Stimulated activated CD8-positive, alpha-beta memory T cell treated with anti-CD3 and anti-CD28 coated beads, Interleukin-15, amount 100 ng/mL, for 24 hours (primary cell): ENCODE measurements at places on chromosomes 4 and X.

- DNase-seq = no peak
Observed at GRCh38 chr4:140888054-140888453, 131.9 kb upstream of the TBC1D9 start.

GRCh38 chr4:7255488-7255881, 63.1 kb downstream of the SORCS2 start:
- no peak for DNase-seq

GRCh38 chr4:3341760-3342159, 48.9 kb downstream of the RGS12 start:
- DNase-seq = no peak

- DNase-seq = no peak
Observed at GRCh38 chrX:84363663-84364062, 138.6 kb downstream of the HDX start.

GRCh38 chr4:66653937-66654336, 891.4 kb downstream of the CENPC start:
- DNase-seq = no peak

DNA sequence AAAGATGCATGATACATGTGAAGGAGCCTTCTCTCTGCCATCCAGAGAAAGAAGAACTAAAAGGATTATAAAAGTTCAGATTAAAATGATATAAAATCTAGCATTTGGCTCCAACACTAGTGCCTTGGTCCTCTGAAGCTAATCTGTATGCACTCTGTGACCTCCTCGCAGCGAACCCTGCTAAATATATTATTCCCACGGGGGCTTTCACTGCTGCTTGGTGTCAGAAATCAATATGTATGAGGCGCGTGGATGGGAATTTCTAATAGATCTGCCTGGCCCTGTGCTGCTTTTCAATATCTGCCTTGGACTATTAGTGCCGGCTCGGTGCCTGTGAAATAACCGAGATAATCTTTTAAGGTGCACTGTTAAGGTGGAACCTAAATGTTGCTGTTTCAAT, 69.7 kb downstream of the CXXC4 start:
- DNase-seq = no peak

DNA sequence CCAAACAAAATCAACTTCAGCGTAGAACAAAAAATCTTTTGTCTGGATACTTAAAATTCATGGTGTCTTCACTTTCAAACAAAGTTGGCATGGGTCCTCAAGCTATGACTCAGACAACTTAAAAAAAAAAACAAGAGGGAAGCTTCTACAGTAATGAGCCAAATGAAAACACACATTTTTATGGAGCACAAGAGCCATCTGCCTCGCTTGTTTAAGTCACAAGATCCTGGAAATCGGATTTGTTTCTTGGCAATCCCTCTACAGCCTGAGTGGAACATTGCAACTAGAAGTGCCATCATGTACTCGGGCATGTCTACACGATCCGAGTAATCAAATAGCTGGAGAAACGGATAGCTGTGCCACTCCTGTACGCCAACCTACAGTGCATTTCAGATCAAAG, 22.6 kb downstream of the LAMP2 start:
- no peak for DNase-seq

GRCh38 chr4:58247792-58248191, 1137.6 kb upstream of the IGFBP7 start:
- no peak for DNase-seq

DNA sequence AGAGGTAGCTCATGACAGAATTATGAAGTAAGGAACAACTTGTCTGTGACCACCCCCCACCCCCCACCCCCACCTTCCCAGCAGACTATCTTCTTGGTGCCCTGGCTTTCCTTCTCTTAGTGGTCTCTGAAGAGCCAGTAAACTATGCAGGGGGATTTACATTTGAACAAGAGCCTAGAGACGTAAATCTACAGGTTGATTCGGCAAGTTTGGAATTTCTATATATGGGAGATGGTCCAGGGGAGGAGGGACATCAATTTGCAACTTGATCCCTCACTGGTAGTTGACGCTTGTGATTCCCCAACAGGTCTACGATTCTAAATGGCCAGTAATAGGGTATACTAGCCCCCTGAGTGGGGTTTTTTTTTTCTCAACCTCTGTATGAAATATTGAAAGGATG, 36.7 kb downstream of the IL13RA1 start:
- no peak for DNase-seq

GRCh38 chrX:40476958-40477357, 103.8 kb upstream of the ATP6AP2 start:
- DNase-seq = no peak

- no peak for DNase-seq
Observed at GRCh38 chr4:78949735-78950134, 10.5 kb upstream of the PAQR3 start.

DNA sequence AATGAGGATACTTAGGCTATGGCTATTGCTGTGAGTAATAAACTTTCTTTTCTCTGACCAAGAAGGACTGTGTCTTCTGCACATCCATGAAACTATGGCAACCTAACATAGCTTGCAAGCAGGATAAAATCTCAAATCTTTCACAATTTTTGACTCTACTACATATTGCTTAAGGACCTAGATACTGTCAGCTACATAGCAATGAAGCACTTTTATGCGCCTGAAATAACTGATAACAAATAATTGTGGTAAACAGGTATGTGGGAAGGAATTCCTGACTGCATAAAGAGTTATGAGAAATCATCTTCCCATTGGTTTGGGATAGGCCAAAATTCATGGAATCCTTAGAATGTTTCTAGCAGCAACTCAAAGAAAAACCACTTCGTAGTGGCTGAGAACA, 41.2 kb upstream of the PDGFC start:
- DNase-seq = no peak

GRCh38 chr4:180589575-180589974, 1653.6 kb upstream of the TENM3 start:
- DNase-seq = no peak

GRCh38 chr4:128776794-128777216, 32.7 kb upstream of the JADE1 start:
- no peak for DNase-seq

- no peak for DNase-seq
Observed at GRCh38 chrX:135977611-135978010, 3.8 kb upstream of the MMGT1 start.

DNA sequence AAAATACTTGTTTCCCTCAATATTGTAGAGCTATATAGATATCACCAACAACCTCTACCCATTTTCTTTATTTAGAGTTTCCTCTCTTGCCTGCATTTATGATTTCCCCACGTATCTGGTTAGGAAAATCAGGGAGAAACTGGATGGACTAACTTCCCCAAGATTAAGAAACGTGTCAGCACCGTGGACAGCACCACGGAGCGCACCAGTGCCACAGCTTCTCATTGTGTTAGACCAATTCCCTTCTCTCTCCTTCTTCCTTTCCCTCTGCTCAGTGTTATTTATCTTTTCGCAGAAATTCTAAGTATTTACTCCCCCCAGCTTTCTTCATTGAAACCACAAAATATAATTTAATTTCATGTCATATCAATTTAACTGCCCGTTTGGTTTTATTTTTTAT, 568.6 kb upstream of the BOD1L1 start:
- no peak for DNase-seq

DNA sequence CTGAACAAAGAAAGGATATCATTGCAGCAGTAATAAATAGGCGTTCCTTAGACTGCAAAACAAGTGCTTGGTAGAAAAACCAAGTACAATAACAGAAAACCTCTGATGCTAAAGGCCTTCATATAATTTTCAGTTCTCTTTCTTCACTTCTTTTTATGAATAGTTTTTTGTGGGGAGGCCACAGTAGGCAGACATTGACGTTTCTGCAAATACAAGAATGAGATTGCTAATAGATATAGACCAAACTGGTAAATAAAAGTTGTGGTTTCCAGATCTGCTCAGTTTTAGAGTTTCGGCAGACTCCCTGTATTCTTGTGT, 57.0 kb upstream of the RAP1GDS1 start:
- no peak for DNase-seq

GRCh38 chr4:4277531-4277930, 12.4 kb downstream of the LYAR start:
- DNase-seq = no peak

DNA sequence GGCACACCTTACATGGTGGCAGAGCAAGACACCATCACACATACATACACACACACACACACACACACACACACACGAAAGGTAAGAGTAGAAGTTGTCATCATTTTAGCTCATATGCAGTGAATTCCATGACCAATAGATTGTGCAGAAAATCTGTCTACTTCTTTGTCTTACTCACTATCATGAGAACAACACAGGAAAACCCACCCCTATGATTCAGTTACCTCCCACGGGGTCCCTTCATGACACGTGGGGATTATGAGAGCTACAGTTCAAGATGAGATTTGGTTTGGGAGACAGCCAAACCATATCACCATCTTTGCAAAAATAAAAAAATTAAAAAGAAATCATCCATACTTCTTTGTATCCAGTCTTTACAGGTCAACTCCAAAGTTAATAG, 221.1 kb downstream of the BMPR1B start:
- DNase-seq = no peak

- no peak for DNase-seq
Observed at GRCh38 chr4:75924309-75924827, 16.4 kb downstream of the NAAA start.

- DNase-seq = no peak
Observed at GRCh38 chr4:125519371-125520146, 204.8 kb downstream of the FAT4 start.

GRCh38 chr4:65968831-65969558, 298.7 kb upstream of the EPHA5 start:
- DNase-seq = no peak

GRCh38 chr4:140497405-140497746, 717 bp downstream of the MGAT4D start:
- DNase-seq = no peak

DNA sequence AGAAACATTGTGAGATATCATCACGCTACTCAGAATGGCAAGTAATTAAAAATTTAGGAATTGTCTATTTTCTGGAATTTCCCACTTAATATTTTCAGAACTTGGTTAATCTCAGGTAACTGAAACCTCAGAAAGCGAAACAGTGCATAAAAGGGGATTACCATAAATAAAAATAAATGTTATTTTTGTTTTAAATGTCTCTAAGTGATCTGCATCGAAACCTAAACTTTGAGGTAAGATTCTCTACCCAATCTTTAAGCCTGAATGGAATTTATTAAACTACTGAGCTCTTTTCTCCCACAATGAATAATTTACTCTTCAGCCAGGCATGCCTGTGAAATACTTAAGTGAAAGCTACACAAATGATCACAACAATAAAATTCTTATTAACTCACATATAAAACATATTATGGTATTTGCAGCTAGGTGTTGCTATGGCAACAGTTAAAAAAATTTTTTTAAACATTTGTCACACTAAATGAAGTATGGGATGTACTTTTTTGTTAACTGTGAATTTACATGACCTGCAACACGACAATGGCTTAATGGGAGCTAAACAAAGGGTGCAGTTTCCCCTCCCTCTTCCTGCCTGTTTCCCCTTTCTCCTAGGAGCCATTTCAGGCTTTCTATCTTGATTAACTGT, 220.2 kb upstream of the PRPS2 start:
- no peak for DNase-seq

DNA sequence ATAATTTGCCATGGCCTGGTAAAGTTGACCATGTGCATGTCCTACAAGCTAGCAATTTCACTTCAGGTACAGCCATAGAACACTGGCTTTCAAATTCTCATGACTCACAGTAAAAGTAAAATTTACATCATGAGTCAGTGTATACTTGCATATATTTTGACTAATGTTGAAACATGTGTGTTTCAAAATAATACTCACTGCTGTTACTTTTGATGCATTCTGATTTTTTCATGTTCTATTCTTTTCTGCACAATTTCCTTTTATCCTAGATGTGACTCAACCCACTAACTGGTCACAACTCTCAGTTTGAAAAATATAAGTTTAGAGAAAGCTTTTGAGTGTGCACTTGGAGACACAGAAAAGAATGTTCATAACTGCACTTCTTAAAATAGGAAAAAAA, 365.7 kb downstream of the FGF13 start:
- DNase-seq = no peak

GRCh38 chr4:106607558-106607957, 239.0 kb upstream of the GIMD1 start:
- no peak for DNase-seq

DNA sequence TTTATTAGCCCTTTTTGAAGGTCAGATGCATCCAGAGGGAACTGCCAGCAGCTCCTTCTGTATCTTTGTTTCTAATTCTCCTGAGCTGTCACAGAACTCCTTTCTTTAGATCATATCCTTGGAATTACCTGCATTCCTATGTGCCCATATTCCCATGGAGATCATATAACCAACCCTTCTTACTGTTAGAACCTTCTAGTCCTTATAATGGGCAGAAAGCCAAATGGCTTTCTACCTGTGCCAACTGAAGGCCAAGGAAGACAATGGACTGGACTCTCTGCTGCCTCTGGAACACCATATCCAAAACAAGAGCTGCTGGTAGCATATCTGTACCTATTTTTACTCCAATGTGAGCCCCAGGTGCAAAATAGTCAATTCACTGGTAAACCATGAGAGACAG, 60.7 kb downstream of the TBC1D9 start:
- no peak for DNase-seq

DNA sequence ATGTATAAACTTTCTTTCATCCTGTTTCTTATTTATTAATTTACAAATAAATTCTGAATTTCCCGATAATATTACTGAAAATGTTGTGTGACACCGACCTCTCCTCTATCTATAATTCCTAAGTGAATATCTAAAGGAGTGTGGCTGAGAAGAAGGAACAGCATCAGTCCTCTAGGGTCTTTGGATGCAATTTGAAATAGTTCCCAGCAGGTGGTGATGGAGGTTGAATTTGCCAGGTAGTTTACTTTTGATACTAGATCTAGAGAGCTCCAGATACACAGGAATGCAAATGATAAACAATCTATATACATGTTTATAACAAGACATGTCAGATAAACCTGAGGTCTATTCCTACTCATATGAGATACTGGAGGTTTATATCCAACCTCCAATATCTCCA, 305.4 kb downstream of the PCDH18 start:
- no peak for DNase-seq

GRCh38 chrX:56789518-56790070, 60.6 kb downstream of the NBDY start:
- no peak for DNase-seq

DNA sequence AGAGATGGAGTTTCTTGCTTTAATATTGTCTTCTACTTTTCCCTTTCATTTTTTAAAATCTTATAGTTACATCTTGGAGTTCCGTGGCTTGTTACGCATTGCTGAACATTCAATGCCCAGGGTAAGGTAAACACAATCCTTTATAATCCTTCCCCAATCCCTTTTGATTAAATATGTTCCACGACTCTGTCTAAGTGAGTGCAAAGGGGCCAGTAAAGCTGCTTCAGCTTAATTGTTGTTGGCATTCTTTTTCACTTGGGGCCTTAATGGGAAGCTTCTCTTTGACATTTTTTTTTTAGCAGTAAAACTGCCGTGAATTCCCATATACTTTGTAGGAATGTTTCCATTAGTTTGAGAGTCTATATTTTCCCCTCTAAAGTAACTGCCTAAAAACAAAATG, 1028.1 kb downstream of the C4orf33 start:
- no peak for DNase-seq

DNA sequence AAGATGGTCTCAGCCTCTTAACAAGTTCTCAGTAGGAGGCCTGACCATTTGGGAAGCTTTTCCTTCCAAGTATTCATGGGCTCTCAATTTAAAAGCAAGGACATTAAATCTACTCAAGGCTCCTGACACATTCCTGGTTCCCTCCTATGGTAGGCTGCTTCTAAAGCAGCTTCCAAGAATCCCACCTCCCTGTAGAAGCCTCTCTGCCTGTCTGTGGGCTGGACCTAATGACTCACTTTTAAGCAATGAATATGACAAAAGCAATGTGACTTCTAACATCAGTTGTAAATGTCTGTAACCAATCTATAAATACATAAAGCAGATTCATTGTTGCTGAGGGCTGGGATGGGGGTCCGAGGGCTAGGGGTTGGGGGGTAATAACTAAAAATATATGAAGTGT, 99.5 kb upstream of the FAM9B start:
- DNase-seq = no peak
